ENCODE measurements at places on chromosomes 7 and 10. TPM values are rescaled to one million over a fixed set of nuclear protein-coding genes. Genes with fewer than 3 reads are reported as not detected.

Gene GIMAP6
- 2.7 TPM for total RNA-seq

Gene CUZD1
- total RNA-seq = 0.98 TPM

Gene MLXIPL
- total RNA-seq = not detected

Gene PAX4
- not detected for total RNA-seq

Gene UCMA
- not detected for total RNA-seq

Gene RARRES2
- total RNA-seq = 12.0 TPM

Gene BUB3
- total RNA-seq = 68.4 TPM

Gene THAP5
- 55.6 TPM for total RNA-seq

Gene LRIT1
- total RNA-seq = not detected

Gene TLL2
- 0.25 TPM for total RNA-seq

Gene ANKRD7
- 1.7 TPM for total RNA-seq

Gene CXCL12
- total RNA-seq = 15.0 TPM

Gene SRRM3
- total RNA-seq = 8.1 TPM

Gene MYO3A
- total RNA-seq = 2.2 TPM

Gene SEMA3A
- total RNA-seq = 29.5 TPM

Gene TRIM74
- total RNA-seq = 0.25 TPM

Gene NPY4R
- total RNA-seq = under 0.01 TPM

Gene RPEL1
- not detected for total RNA-seq

Gene ESYT2
- 54.6 TPM for total RNA-seq

Gene ABCB1
- total RNA-seq = 7.4 TPM

Gene CCL24
- total RNA-seq = not detected

Gene DPP6
- 49.7 TPM for total RNA-seq

Gene HOXA2
- total RNA-seq = not detected

Gene MOGAT3
- total RNA-seq = not detected

Gene TRPV5
- total RNA-seq = not detected

Gene EPHB6
- 48.7 TPM for total RNA-seq

Gene CYP26C1
- total RNA-seq = 0.25 TPM

Gene FAM237B
- not detected for total RNA-seq

Gene MMD2
- total RNA-seq = 4.4 TPM

Gene NRG3
- total RNA-seq = 14.0 TPM

Measured in temporal lobe (tissue), 4 donors.